ENCODE measurements at places on chromosomes 4 and X. TPM values are rescaled to one million over a fixed set of nuclear protein-coding genes. Genes with fewer than 3 reads are reported as not detected.

Gene SPANXB1
- not detected for total RNA-seq

Gene GLRA2
- not detected for total RNA-seq

Gene PDLIM3
- not detected for total RNA-seq

Gene SPP1
- not detected for total RNA-seq

GRCh38 chrX:28609917-28610613 is 22.8 kb downstream of the IL1RAPL1 start:
- no peak for DNase-seq
- H3K4me1 ChIP-seq, result no peaks in the 10 kb centered on the region
- no peaks in the 10 kb centered on the region for H3K36me3 ChIP-seq
- no peak overlapping the region for H3K4me3 ChIP-seq
- H3K27me3 ChIP-seq, result no peaks in the 10 kb centered on the region

DNA sequence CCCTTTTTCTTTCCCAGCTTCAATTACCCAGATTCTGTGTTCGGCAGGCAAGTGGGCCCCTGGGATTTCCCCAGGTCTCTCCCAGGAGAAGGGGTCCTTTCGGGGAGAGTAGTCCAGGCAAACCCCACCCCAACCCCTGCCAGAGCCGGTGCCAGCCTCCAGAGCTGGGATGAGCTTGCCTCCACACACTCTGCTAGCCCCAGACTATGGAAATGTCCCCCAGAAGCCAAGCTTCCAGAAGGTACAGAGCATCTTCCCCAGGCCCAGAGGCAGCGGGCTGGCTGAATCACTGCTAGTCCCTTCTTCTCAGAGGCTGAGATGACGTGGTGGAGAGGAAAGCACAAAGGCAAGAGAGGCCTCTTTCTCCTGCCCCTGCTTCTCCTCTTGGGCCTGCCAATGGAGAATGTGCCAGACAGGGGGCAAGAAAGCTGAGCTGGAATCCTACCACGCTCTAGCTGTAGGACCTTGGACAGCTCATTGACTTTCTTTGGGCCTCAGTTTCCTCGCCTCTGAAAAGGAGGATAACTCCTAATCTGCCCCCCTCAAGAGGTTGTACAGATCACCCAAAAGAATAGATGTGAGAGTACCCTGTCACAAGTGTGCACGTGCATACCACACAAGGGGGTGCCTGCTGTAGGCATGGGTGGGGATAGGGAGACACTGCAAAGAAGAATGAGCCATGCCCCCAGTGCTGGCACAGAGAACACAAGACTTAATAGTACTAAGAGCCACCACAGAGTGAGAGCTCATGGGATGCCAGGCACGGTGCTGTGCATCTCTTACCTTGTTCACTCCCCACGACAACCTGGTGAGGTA is 2.1 kb downstream of the SASH3 start:
- peaks cover 26% of the 10 kb centered on the region for H3K36me3 ChIP-seq
- peaks cover 83% of the 10 kb centered on the region for H3K4me1 ChIP-seq
- peak overlapping the region; percentile 69 for H3K4me3 ChIP-seq
- no peak for DNase-seq
- H3K27ac ChIP-seq, result peak overlapping the region; percentile 89
- H3K27me3 ChIP-seq, result no peaks in the 10 kb centered on the region

GRCh38 chr4:477686-478085 is 21.3 kb downstream of the ZNF721 start:
- H3K36me3 ChIP-seq, result no peaks in the 10 kb centered on the region
- no peak for DNase-seq
- H3K4me3 ChIP-seq, result no peak overlapping the region
- peaks cover 11% of the 10 kb centered on the region for H3K4me1 ChIP-seq
- no peaks in the 10 kb centered on the region for H3K27me3 ChIP-seq

- no peak for DNase-seq
- H3K27ac ChIP-seq, result no peak overlapping the region
- H3K27me3 ChIP-seq, result no peaks in the 10 kb centered on the region
- peaks cover 5% of the 10 kb centered on the region for H3K36me3 ChIP-seq
Measured at GRCh38 chrX:44975666-44976263, 102.8 kb downstream of the KDM6A start.

DNA sequence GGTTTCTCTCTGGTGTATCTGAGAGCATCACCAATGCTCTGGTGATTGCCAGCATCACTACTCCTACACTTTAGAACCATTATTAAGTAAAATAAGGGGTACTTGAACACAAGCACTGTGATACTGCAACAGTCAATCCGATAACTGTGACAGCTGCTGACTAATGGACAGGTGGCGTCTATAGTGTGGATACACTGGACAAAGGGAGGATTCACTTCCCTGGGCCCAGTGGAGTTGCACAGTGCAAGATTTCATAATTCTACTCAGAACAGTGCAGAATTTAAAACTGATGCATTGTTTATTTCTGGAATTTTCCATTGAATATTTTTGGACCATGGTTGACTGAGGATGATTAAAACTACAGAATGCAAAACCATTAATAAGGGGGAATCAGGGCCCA is 97.8 kb downstream of the SHROOM3 start:
- H3K36me3 ChIP-seq, result no peaks in the 10 kb centered on the region
- no peaks in the 10 kb centered on the region for H3K27me3 ChIP-seq
- H3K4me1 ChIP-seq, result no peaks in the 10 kb centered on the region
- H3K27ac ChIP-seq, result no peak overlapping the region

- peaks cover 59% of the 10 kb centered on the region for H3K36me3 ChIP-seq
- no peak for DNase-seq
- no peaks in the 10 kb centered on the region for H3K27me3 ChIP-seq
- H3K4me1 ChIP-seq, result peaks cover 4% of the 10 kb centered on the region
Measured at GRCh38 chrX:74280759-74281158, 23.2 kb upstream of the ZCCHC13 start.

DNA sequence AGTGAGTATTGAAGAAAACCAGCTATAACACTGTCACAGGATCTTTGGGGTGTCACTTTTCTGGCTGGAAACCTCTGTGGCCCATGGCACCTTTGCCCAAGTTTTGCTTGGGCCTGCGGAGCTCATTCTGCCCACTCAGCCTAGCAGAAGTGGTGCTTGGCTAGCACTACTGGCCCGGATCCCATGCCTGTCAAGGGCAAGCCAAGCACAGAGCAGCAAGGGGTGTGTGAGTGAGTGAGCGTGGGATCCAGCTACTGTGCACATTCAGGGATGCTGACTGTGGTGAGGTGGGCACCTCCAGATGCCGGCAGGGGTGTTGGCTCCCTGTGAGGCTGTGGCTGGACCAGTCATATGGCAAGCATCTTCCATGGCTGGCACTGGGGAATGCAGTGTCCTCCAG is 55.4 kb upstream of the RASGEF1B start:
- H3K4me3 ChIP-seq, result no peak overlapping the region
- H3K36me3 ChIP-seq, result no peaks in the 10 kb centered on the region
- H3K27ac ChIP-seq, result no peak overlapping the region
- H3K4me1 ChIP-seq, result no peaks in the 10 kb centered on the region

- no peak overlapping the region for H3K4me3 ChIP-seq
- H3K4me1 ChIP-seq, result no peaks in the 10 kb centered on the region
- no peaks in the 10 kb centered on the region for H3K36me3 ChIP-seq
- no peak for DNase-seq
- H3K27ac ChIP-seq, result no peak overlapping the region
Measured at GRCh38 chr4:24443200-24443599, 141.2 kb downstream of the DHX15 start.

DNA sequence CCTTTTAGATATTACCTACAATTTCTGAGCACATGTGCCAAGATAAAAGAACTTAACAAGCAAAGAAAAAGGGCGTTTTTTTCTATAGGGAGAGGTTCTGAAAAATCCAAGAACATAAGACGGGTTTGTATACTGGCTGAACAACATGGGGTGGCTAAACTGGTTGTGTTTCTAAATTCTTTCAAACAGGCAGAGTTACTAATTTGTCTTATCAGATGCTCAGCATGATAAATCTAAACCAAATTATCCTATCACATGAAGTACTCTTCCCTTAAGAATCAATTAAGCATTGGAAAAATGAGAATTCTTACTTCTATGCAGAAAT is 45.4 kb upstream of the PGM2 start:
- DNase-seq, result no peak
- H3K4me3 ChIP-seq, result peak overlapping the region; percentile 26
- H3K27ac ChIP-seq, result peak overlapping the region; percentile 28
- no peaks in the 10 kb centered on the region for H3K27me3 ChIP-seq

GRCh38 chr4:99201690-99202089 is 17.4 kb downstream of the ADH6 start:
- DNase-seq, result no peak
- no peaks in the 10 kb centered on the region for H3K36me3 ChIP-seq
- H3K4me1 ChIP-seq, result no peaks in the 10 kb centered on the region

- no peak overlapping the region for H3K4me3 ChIP-seq
- no peaks in the 10 kb centered on the region for H3K27me3 ChIP-seq
Measured at GRCh38 chr4:125352521-125352920, 37.8 kb downstream of the FAT4 start.

DNA sequence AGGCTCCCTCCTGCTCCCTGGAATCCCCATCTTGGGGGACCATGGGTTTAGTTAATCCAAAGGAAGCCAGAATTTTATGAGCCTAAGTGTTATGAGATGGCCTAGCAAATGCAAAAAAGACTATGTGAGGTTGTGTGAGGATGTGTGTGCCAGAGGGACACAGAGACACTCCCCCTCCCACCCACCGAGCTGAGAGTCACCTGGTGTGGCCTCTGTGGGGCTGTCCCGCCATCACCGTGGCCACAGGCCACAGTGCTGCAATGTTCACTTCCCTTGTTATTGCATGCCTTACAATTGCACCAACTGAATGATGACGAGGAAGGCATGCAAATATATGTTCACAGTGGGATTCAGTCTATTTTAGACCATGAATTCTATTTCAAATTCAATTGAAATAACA is 601 bp upstream of the FGFBP2 start:
- no peaks in the 10 kb centered on the region for H3K4me1 ChIP-seq
- H3K27ac ChIP-seq, result no peak overlapping the region
- H3K4me3 ChIP-seq, result no peak overlapping the region
- H3K27me3 ChIP-seq, result no peaks in the 10 kb centered on the region
- DNase-seq, result no peak

DNA sequence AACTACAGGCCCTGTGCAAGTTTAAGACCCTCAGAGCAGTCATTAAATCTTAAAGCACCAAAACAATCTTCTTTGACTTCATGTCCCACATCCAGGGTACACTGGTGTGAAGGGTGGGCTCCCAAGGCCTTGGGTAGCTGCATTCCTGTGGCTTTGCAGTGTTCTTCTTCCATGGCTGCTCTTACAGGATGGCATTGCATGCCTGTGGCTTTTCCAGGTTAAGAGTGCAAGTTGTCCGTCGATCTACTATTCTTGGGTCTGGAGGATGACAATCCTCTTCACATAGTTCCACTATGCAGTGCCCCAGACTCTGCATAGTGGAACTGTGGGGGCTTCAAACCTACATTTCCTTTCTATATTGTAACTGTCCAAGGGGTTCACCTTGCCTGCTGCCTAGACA is 494.5 kb downstream of the CFAP47 start:
- H3K27ac ChIP-seq, result no peak overlapping the region
- H3K36me3 ChIP-seq, result no peaks in the 10 kb centered on the region
- no peaks in the 10 kb centered on the region for H3K4me1 ChIP-seq
- H3K4me3 ChIP-seq, result no peak overlapping the region
- H3K27me3 ChIP-seq, result no peaks in the 10 kb centered on the region
- no peak for DNase-seq

DNA sequence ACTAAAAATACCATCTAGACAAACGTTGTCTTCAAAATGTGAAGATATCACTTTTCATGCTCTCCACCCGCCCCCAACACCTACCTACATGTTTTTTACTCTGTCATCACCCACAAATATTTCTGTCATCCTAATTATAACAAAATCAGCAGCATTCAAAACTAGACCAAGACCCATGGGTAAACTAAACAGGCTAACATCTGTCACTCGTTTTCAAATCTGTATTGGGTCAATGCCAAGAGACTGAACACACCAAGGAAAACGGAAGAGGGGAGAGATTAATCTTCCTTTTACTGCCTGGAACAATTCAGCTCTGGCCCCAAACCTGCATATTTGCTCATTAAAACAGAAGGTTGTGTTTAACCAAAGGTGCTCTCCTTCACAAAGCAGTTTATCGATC is 17.5 kb downstream of the FAM184B start:
- DNase-seq, result no peak
- H3K27ac ChIP-seq, result no peak overlapping the region
- H3K27me3 ChIP-seq, result no peaks in the 10 kb centered on the region
- no peaks in the 10 kb centered on the region for H3K4me1 ChIP-seq
- no peaks in the 10 kb centered on the region for H3K36me3 ChIP-seq

DNA sequence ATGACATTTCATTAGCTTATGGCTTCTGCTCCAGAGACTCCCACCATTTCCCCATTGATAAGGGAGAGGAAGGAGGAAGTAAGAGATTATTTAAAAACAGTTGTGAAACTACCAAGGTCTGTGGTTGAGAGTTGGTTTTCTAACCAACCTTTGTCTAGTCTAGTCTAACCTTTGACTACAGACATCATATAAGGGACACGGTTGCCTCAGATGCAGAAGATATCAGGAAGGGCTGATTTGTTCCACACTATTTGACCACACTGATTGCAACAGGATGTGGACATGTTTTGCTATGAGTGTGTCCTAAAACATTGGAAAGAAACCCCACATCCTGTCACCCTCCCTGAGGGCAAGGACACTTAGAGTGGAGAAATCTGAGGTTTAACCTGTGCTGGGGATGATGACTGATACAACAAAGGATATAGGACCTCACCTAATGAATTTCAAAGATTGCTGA is 53.0 kb downstream of the COQ2 start:
- H3K36me3 ChIP-seq, result no peaks in the 10 kb centered on the region
- no peak overlapping the region for H3K4me3 ChIP-seq
- H3K4me1 ChIP-seq, result peaks cover 25% of the 10 kb centered on the region
- peak; percentile 69 for DNase-seq

DNA sequence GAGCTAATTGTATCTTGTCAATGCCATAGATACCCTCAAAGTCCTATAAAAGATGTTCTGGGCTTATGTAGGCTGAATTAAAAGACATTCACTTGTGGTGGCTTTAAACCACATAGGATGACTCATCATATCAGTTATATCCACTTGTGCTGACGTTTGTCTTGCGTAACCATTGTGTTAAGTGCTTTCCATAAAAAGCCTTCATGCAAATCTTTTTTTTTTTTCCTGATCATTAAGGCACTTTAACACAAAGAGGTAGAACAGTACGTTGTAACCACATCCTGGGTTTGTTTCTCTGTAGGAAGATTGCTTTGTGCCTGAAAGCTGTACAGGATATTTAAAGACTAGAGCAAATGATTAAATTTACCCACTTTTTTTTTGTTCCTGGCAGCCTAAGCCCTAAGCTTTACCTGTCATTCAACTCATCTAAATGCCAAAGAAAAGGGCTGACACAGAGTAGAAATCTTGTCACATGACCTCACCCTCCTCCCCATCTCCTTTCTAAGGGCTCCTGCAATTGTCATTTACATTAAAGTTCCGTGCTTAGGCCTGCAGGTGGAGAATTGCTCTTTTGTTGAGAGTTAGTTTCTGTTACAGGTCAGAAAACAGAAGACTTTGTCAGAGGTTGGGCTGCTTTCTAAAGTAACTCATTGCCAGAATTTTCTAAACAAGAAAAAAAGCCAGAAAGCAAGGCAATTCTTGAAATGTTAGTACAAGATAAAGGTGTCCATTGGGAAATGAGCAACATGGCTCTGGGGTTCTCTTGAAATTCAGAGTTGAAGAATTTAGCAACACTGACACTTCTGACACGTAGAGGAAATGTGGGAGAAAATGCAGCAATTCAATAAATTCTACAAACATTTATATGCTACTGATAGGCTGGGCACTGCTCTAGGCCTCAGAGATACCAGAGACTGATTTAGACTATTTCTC is 555.6 kb downstream of the PPARGC1A start:
- peaks cover 10% of the 10 kb centered on the region for H3K4me1 ChIP-seq
- peak overlapping the region; percentile 78 for H3K27ac ChIP-seq
- H3K27me3 ChIP-seq, result no peaks in the 10 kb centered on the region
- peak overlapping the region; percentile 53 for H3K4me3 ChIP-seq
- DNase-seq, result peak; percentile 6
- H3K36me3 ChIP-seq, result no peaks in the 10 kb centered on the region

GRCh38 chrX:155027509-155028066 is 944 bp downstream of the FUNDC2 start:
- peak; percentile 22 for DNase-seq
- H3K4me3 ChIP-seq, result peak overlapping the region; percentile 85
- H3K36me3 ChIP-seq, result no peaks in the 10 kb centered on the region
- no peaks in the 10 kb centered on the region for H3K27me3 ChIP-seq
